ENCODE measurements at places on chromosomes 11 and 22.
A peak's percentile ranks its signal among the peaks of the same experiment; 100 is the strongest.

- DNase-seq = no peak
Observed at GRCh38 chr22:27331526-27332281, 469.9 kb downstream of the MN1 start.

DNA sequence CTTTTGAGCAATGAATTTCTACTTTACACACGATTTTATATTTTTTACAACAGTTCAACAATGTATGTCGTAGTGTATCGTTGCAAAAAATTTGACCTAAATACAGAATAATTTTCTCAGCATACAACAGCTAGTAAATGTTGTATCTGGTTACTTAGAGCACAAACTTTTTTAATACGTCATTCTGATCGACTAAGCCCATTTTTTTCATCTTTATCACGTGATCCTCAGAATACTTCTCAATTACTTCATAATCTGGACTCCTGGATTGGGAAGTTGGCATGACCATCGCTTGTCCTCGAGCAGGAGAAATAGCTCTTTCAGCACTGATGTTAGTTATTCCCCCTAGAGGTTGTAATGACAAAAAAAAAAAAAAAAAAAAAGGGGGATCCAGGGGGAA lies 16.6 kb downstream of the OR51L1 start:
- no peak for DNase-seq

GRCh38 chr11:69430566-69430965 lies 50.9 kb upstream of the LINC01488 start:
- no peak for DNase-seq

GRCh38 chr11:66820901-66821300 lies 22.3 kb upstream of the RCE1 start:
- DNase-seq = no peak

DNA sequence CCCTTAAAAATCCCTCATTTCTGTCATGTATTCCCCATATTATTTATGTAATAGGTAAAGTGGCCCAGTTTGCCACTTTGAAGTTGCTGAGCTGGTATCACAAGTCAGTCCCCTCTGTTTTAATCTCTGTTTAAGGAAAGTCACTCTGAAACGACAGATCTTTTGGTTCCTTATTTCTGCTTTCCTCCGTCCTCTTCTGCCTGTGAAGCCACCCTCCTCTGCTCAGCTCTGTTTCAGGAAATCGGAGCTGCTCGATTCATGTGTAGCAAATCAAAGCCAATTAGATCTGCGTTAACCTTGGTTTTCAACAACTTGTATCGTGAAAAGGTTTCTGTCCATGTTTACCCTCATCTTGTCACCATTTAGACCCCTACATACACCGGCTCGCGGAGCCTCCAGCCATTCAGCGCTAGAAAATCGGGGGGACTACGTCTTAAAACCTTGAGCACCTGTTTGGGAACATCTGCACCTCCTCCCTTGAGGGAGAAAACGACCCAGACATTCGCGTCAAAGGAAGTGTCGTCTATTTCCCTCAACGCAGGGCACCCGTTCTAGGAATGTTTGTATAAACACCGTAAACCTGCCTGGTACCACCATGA lies 576 bp upstream of the SC5D start:
- no peak for DNase-seq

DNA sequence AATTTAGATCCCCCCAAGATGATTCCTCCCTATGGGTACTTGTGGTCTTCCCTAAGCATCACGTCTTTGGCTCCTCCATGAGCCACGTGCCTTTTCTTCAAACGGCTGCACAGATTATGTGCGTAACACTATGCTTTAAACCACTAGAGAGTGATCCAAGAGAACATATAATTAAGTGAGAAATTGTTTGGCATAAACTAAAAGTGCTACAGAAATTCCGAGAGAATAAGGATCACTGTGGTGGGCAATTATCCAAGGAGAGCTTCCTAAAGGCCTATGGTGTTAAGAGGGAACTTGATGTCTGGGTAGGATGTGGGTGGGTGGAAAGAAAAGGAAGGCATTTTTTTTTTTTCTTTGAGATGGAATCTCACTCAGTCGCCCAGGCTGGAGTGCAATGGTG lies 110.9 kb downstream of the MAML2 start:
- no peak for DNase-seq

- no peak for DNase-seq
Observed at GRCh38 chr11:132202621-132203020, 832.2 kb downstream of the NTM start.

DNA sequence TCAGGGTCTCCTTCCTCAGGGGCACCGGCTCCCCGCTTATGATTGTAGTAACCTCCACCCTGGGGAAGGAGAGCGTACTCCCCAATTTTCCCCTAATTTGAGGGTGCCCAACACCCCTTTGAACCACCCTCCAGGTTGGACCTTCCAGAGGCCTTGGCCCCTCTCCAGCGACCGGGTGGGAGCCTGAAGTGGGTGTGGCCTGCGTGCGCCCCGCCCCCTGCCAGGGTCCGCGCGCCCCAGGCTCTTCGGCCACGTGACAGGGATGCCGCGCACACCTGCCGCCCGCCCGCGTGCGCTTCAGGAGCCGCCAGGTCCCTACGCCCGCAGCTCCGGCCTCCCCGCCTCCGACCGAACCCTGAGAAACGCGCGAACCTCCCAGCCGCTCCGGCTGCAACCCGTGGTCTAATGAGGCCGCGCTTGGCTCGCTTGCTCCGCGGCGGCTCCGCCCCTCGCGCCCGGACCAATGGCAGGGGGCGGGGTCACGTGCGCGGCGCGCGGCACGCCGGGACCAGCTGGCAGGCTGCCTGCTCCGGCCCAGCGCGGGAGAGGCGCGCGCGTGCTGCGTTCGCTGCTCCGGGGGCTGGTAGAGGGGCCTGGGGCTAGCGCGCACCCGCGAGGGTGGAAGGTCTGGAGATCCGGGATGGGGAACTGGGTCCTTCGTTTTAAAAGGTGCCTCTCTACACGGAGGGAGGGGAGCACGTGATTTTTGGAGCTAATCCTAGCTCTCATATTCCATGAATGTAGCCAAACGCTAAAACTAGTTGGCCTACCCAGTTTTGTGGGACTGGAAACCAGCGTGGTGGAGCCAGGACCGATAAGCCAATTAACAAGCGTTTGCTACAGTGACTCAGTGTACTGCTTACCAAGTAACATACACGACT lies at the start of gene FOXRED2:
Gene FOXRED2, minus strand, starts transcription at position 404 of the 881 bp plus-strand sequence. CDS start 618 bp downstream, outside the sequence.
- DNase-seq = peak; percentile 87

- DNase-seq = no peak
Observed at GRCh38 chr11:126135235-126136176, 72.8 kb upstream of the CDON start.

GRCh38 chr11:128334311-128335044 lies 252.9 kb downstream of the ETS1 start:
- peak; percentile 72 for DNase-seq

DNA sequence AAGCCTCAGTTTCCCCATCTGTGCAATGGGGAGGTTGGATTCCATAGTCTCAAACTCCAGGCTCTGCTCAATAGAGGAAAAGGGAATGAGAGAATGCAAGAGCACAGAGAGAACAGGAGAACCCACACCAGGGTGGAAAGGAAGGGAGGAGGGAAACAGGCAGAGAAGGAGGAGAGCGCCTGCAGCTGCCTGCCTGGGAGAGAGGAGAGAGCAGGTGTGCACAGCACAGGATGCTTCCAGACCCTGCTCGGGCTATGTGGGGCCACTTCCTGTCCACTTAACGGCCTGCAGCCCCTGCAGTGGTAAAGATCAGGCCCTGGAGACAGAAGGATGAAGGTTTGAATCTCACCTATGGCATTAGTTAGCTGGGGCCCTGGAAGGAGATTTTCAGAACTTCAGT lies 12.3 kb downstream of the LRRC32 start:
- DNase-seq = no peak

DNA sequence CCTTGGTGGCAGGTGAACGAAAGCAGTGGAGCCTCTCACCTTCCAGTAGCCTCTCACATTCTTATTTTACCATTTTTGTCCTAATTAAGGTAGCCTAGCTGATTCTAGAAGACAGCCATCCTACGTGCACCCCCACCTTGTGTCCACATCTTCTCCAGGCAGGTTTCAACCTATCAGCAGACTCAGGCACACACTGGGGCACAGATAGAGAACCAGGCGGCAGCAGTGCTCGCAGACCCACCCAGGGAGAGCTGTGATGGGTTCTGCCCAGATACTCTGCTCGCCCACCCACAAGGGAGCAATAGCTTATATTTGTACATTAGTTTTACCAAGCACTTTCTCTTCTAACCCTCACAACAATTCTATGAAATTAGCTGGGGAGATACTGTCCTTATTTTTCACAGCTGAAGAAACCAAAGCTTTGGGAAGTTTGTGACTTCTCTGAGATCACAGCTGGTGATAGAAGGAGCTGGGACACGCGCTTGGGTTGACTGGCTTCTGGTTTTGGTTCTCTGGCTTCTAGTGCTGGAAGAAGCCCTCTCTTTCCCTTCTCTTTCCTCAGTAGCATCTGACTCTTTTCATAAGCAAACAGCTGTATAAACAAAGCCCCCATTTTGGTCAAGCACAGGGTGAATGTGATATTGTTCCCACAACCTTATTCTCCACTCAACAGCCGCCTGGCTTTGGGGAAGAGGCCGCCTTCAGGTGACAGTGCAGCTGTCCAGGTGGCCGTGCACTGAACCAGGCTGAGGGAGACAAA lies 36.9 kb downstream of the PPP2R1B start:
- DNase-seq = no peak

- DNase-seq = no peak
Observed at GRCh38 chr11:70025308-70025707, 52.8 kb upstream of the ANO1 start.

GRCh38 chr11:102994105-102994504 lies 38.6 kb upstream of the MMP13 start:
- DNase-seq = no peak

GRCh38 chr11:28963187-28963586 lies 855.0 kb downstream of the METTL15 start:
- no peak for DNase-seq

Data from small intestine (tissue), 16 donors.